Stimulated activated CD4-positive, alpha-beta T cell treated with anti-CD3 and anti-CD28 coated beads, Interleukin-4, amount 100 ng/mL, for 1 hour (primary cell): ENCODE measurements at places on chromosomes 12 and 14.
A peak's percentile ranks its signal among the peaks of the same experiment; 100 is the strongest.

DNA sequence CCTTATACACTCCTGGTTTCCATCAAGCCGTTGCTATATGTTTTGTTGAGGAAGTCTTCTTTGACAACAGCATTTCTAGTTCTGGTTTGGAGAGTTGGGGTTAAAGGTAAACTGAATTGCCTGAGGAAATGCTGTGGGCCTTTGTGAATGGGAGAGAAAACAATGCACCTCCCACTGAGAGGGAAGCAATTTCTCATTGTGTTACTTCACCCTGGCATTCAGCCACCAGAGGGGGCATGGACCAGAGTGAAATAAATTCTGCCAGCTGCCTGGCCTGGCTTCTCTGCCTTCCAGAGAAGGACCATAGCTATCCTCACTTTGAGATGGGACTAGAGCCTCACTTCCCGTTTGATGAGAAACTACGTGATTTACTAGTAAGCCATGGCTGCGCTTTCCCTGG lies 475.3 kb downstream of the EGLN3 start:
- DNase-seq = peak; percentile 5

GRCh38 chr12:89041078-89041477 lies 311.2 kb downstream of the DUSP6 start:
- DNase-seq = no peak

- DNase-seq = no peak
Observed at GRCh38 chr14:65482757-65483438, 70.4 kb downstream of the FUT8 start.

- DNase-seq = no peak
Observed at GRCh38 chr12:27434673-27435565, 11.6 kb upstream of the SMCO2 start.

DNA sequence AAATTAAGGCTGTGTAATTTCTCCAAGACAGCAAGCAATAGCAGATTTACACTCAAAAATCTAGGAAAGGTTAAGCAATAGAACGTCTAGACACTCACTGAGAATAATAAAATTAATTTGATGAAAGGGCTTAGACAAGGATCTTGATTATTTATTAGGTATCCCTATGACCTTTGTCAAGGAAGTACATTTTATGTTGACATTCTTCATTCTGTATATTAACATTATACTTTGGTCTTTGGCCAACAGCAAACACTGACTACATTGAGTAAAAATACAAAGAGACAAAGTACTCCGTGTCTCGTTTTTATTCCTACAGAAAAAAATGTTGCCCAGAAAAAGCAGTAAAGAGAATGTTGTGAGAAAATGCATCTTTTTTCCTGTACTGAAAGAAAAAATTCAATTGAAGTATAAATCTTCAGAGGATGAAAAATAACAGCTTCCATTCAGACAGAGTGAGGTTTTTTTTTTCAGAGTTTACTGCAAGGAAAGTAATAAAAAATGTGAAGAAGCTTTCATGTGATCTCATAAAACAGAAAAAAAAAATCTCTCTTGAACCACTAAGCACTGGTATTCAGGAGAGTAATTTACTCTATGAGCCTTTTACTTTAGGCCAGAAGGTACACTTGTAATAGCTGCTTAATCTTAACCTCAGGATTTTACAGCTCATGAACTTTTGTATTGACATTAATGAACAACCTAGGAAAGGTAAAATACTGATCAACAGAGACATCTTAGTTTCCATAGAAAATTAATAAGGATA lies 605.0 kb downstream of the FSCB start:
- DNase-seq = no peak

DNA sequence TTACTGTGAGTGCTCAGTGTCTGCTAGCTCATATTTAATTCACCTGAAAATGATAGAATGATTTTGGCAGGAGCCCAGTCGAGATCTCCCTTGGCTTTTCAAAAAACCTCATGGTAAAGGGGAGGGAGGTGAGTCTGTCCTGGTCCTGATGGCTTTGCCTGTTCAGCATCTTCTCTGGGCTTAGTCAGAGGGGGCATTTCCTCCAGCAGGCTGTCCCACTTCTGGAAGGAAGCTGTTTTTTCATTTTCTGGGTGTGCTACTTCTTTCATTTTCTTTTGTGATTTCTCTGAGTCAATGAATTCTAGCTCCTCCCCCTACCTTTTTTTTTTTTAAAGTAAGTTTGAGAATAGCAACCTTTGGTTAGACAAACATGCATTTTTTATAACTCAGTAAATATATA lies 58.8 kb downstream of the TMX1 start:
- DNase-seq = peak; percentile 6

- no peak for DNase-seq
Observed at GRCh38 chr12:88985631-88986030, 366.7 kb downstream of the DUSP6 start.

GRCh38 chr12:85609778-85610177 lies 226.4 kb downstream of the RASSF9 start:
- DNase-seq = no peak

GRCh38 chr14:24088095-24088494 lies 6.0 kb upstream of the PCK2 start:
- no peak for DNase-seq

DNA sequence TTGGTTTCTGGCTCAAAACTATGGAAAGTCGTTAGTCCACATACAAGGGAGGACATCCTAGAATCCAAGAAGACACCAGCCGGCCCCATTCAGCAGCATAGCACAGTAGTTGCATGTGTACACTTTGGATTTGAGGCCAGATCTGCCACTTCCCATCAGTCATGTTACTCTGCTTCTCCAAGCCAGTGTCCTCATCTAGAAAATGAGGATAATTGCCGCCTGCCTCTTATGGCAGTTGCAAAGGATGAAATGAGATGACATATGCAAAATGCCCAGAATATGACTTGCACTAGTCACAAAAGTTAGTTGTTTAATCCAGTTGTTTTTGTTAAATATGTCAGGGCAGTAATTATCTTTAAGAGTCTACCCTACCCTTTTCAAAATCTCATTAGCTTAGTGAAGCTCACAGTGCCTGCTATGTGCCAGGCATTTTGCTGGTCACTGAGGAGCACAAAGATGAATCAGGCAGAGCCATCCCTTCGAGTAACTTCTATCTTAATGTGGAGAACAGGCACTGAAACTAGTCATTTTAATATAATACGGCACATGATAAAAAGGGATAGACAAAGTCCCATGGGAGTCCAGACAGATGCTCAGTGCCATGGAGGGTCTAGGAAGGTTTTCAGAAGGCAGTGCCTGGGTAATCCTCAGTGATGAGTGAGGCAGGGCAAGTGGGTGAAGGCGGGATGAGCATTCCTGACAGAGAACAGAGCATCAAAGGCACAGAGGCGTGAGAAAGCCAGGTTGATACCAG lies 6.6 kb upstream of the KRT76 start:
- DNase-seq = no peak

DNA sequence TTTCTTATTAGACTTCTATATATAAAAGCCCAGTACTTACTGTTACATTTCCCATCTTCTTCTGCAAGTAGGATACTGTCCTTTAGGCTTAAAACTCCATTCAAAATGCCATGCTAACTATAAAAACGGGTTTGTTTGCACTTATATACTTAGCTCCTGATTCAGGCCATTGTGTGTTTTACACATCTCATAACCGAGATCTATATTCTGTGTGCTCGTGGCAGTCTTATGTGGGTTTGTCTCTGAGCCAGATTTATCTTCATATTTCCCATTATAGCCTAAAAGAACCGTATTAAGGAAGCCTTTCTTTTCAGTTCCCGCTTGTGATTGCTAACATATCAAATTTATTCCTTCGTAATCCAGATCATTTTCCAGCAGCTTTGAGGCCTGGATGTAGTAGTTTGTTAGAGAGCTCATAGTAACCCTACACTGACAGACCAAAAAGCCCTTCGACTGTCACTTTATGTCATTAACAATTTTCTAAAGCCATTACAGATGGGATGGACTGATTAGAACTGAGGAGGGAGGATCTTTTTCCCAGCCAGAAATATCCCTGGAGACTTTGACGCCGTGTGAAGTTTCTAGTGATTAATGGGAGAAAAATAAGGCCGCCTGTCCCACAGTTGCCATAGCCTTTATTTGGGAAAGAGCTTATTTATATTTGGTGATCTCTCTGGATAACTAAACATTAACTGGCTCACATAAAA lies 508.5 kb downstream of the FOXG1 start:
- no peak for DNase-seq

GRCh38 chr12:12626471-12626870 lies 14.8 kb downstream of the CREBL2 start:
- no peak for DNase-seq

DNA sequence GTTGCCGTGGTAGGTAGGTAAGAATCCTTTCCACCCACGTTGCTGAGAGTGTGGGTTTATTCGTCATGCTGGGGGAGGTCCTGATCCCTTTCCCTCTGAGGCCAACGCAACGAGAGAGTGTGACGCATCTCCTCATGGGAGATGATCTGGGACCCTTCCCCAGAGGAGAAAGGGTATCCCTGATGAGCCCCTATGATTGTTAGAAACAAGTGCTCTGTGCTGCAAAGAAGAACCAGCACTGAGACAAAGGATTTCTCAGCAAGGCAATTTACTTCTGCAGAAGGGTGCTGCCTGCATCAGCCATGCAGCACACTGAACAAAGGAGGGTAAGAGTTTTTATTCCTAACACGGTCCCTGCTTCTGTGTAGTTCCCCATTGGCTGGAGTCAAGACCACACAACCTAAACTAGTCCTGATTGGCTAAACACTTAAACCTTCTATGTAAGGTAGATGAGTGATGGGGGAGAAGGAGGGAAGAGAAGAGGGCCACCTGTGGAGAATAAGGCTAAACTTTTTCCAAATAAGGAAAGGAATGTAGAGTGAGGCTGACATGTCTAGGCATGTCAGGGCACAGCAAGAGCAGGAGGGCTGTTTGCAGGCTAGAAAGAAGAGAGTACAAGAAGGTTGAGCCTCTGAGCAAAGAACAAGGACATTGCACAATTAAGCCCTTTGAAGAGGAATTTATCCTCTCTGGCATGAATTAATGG lies 21.3 kb downstream of the CLEC2A start:
- no peak for DNase-seq

DNA sequence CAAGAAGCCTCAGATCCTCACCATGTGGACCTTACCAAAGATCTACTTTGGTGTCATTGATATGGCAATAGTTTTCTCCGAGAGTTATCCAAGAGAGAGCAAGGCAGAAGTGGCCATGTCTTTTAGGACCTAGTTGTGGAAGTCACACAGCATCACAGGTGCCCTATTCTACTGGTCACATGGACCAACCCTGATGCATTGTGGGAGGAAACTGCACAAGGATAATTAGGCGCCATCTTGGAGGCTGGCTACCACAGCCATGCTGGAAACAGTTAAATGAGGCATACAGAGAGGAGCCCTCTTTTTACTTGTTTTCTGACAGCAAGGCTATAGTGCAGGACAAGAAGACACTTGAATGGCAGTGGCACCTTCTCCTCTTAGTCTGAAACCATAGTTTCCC lies 49.8 kb downstream of the GNS start:
- no peak for DNase-seq

GRCh38 chr14:35430459-35431199 lies 26.1 kb upstream of the NFKBIA start:
- no peak for DNase-seq

GRCh38 chr12:27780612-27781408 lies 774 bp upstream of the MANSC4 start:
- peak; percentile 32 for DNase-seq

- DNase-seq = no peak
Observed at GRCh38 chr12:13471471-13471870, 274.9 kb downstream of the EMP1 start.

- no peak for DNase-seq
Observed at GRCh38 chr12:7021956-7022355, 3.7 kb upstream of the LPCAT3 start.

GRCh38 chr14:24037658-24038037 lies 14.2 kb upstream of the CARMIL3 start:
- no peak for DNase-seq

GRCh38 chr14:79111987-79112501 lies 941.9 kb downstream of the NRXN3 start:
- no peak for DNase-seq

GRCh38 chr12:115185506-115185905 lies 501.5 kb upstream of the TBX3 start:
- no peak for DNase-seq

DNA sequence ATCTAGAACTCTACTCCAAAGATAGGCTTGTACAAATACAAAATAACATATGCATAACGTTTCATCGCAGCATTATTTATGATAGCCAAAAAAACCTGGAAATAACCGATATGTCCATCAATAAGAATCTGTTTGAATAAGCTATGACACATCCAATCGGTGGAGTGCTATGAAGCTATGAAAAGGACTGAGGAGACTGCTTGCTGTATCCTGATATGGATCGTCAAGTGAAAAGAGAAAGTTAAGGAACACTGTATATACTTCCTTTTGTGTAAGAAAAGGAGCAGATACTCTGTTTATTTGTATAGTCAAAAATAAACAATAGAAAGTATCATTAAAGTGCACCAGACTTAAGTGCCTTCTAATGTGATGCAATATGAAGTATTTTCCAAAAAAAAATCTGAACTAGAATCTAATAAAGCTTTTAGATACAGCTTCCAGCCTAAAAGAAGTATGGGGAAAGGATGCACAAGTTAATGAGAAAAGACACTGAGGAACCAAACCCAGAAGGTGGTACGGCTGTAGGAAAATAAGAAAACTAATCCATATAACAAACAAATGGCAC lies 645 bp upstream of the KLHDC1 start:
- no peak for DNase-seq

DNA sequence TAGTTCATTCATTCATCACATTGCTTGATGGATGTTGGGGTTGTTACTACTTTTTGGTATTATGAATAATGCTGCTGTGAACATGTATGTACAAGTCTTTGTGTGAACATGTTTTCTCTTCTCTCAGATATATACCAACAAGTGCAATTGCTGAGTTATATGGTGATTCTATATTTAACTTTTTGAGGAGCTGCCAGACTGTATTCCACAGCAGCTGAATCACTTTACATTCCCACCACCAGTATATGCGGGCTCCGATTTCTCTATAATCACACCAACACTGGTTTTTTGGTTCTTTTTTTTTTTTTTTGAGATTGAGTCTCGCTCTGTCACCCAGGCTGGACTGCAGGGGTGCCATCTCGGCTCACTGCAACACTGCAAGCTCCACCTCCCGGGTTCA lies 22.2 kb upstream of the PLEKHG6 start:
- DNase-seq = no peak

- no peak for DNase-seq
Observed at GRCh38 chr12:32265456-32265855, 133.9 kb upstream of the FGD4 start.

DNA sequence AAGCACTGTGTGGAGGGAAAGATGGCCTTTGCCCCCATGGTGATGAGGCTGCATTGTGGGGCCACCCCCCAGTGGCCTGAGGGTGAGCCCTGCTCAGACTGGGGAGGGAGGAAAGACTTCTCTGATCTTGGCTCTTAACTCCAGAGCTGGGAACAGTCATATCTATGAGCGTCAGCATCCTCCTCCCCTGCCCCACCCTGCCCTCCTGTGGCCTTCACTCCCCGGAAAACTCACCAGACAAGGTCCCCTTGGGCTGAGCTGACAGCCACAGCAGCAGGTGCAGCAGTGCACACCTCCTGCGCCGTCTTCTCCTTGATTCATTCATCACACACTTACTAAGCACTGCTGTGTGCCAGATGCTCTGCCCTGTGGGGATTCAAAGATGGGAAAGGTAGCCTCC lies 98.8 kb downstream of the B4GALNT3 start:
- no peak for DNase-seq
